ENCODE measurements at places on chromosomes 11 and 22.
A peak's percentile ranks its signal among the peaks of the same experiment; 100 is the strongest.

DNA sequence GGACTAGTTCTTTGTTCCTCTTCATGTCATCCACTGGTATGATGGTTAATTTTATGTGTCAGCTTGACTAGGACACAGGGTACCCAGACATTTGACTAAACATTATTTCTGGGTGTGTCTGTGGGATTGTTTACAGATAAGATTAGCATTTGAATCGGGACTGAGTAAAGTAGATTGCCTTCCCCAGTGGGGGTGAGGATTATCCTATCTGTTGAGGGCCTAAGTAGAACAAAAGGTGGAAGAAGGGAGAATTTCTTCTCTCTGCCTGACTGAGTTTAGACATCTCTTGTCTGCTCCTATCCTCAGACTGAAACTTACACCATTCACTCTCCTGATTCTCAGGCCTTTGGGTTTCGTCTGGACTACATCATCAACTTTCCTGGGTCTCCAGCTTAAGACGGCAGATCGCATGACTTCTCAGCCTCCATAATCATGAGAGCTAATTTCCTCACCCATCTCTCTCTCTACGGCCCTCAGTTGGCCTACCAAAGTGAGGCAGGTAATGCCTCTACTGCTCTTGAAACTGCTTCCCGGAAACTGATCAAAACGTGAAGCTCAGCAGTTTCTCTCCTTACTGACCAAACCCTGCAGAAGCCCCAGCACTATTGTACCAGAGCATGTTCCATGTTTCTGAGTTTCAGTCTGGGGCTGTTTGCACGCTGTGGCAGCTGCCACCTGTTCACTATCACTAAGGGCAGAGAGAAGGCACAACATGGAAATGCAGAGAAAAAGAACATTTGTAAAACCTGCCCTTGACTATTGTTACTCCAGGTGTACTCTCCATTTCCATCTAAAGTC lies 95.4 kb downstream of the NXPE2 start:
- DNase-seq: no peak

DNA sequence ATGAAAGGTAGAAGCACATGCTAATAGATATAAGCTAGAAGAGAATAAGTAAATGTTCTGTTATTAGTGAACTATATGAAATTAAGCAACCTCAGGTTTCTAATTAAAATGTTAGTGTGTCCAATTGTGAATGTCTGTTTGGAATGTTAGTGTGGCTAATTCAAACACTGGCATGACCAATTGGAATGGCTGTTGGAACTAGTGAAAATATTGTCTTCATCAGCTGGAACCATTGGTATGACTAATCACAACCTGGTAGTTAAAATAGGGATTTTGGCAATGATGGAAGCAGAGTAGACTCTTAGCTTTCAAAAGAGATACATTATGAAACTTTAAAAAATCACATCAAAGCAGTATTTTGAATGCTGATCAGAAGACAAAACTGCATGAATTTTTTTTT lies 66.8 kb downstream of the CYB5R2 start:
- no peak for DNase-seq

GRCh38 chr11:120168960-120169681 lies 31.2 kb upstream of the TRIM29 start:
- DNase-seq: peak; percentile 67

DNA sequence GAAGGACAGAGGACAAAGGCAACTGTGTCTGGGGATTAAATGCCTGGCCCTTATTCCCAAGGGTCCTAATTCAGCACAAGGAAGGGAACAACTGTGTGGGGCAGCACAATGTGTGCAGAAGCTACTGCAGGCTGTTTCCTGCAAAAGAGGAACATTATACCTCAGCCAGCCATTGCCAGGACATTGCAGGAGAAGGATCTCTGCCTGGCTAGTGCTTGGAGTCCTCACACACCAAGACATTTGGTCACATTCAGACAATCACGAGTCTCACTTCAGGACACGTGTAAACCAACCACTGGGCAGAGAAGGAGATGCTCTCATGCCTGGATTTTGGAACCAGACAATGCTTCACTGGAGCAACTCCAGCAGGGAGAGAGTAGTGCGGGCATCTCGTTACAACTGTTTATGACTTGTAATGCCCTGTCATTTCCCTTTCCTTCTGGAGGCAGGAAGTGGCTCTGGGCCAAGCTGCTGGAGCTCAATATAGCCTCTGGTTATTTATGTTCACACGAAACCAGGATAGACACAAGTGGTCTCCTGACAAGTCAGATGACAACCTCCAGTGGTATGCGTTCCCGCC lies 23.9 kb upstream of the ZC3H12C start:
- DNase-seq: no peak

DNA sequence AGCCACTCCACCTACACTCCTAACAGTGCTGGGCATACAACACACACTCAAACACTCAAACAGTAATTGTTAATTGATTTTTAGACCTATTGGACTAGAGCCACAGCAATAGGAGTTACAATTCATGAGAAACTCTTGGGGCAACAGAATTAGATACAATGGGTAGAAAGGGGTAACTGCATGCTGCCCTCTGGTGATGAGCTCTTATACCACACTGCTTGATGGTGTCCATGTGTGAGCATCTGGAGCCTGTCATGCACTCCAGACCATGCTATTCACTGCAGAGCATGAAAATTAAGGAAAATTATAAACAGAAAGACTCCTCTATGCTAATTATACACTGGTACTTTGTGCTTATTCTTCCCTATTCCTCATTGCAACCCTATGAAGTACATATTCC lies 975.5 kb upstream of the CCDC90B start:
- DNase-seq: no peak

Measured in activated CD4-positive, alpha-beta T cell treated with anti-CD3 and anti-CD28 coated beads, Interleukin-2, amount 50 U/mL, for 48 hours (primary cell).